Progenitor cell of endocrine pancreas (in vitro differentiated cells): ENCODE measurements at places on chromosomes 6 and 20. TPM values are rescaled to one million over a fixed set of nuclear protein-coding genes. Genes with fewer than 3 reads are reported as not detected.

DNA sequence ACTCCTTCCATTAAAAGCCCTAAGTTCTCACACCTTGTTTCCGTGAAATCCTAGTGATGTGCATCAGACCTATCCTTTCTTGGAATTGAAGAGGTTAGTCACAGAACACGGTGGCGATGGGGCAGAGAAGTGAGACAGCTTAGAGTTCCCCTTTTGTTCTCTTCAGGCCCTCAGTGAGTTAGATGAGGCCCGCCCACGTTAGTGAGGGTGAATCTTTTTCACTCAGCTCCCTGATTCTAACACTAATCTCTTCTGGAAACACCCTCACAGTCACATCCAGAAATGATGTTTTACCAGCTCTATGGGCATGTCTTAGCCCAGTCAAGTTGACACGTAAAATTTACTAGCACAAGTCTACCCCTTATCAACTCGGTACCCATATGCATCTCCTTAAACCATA is 172.7 kb upstream of the NOX3 start:
- H3K36me3 ChIP-seq, result no peaks in the 10 kb centered on the region
- H3K27me3 ChIP-seq, result no peaks in the 10 kb centered on the region
- H3K27ac ChIP-seq, result no peak overlapping the region
- no peak for DNase-seq
- peaks cover 11% of the 10 kb centered on the region for H3K4me1 ChIP-seq

The GPR6 gene
- not detected in 2 replicates for total RNA-seq

GRCh38 chr6:110950440-110950839 is 8.1 kb upstream of the GTF3C6 start:
- H3K36me3 ChIP-seq, result no peaks in the 10 kb centered on the region
- H3K4me1 ChIP-seq, result peaks cover 29% of the 10 kb centered on the region
- no peaks in the 10 kb centered on the region for H3K27me3 ChIP-seq
- no peak for DNase-seq
- H3K27ac ChIP-seq, result no peak overlapping the region
- H3K4me3 ChIP-seq, result no peak overlapping the region

DNA sequence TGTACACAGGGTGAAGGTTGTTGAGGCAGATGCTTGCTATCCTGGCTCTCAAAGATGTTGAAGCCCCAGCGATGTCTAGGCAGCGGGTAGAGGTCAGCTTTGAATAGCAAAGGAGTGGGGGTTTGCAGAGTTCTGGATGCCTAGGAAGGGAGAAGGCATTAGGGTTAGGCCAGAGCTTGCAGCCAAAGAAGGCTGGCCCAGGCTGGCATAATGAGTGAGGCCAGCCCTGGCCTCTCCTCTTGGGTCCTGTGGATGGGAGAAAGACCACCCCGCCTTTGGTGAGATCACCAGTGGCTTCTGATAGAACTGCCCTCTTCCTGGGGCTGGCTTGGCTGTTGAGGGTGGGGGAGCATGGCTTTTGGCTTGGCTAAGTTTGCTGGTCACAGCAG is 406 bp upstream of the WFDC5 start:
- no peaks in the 10 kb centered on the region for H3K4me1 ChIP-seq
- H3K27me3 ChIP-seq, result peaks cover 20% of the 10 kb centered on the region
- no peak for DNase-seq
- no peak overlapping the region for H3K4me3 ChIP-seq
- H3K36me3 ChIP-seq, result no peaks in the 10 kb centered on the region
- no peak overlapping the region for H3K27ac ChIP-seq

DNA sequence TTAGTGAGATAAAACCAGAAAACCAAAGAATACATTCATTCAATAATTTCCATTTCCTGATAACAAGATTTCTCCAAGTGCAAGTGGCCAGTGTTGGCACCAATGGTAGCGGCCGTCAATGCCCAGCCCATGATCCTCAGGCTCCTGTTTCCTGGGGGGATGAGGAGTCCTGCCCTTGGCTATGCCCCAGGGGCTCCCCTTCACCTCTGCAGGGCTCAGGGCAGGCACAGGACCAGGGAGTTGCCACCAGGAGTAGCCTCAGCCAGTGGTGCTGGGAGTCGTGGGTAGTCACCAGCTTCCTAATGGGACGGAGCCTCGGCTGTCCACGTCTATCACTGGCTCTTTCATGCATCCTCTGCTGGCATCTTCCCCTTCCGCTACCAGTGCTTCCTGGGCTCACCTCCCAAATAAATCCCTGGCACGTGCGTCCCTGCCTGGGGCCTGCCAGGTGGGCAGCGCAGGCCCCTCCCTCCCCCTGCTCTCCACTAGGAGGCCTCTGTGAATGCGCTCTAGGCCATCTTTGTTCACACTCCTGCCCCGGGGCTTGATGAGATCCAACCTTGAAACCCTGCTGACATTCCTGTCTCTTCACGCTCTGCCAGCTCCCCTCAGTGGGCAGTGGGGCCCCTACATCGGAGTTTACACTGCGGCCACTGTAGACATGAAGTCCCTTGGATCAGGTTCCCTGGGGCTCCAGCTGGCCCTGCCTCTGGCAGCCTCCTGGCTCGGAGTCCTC is 215.7 kb downstream of the SYNDIG1 start:
- no peaks in the 10 kb centered on the region for H3K36me3 ChIP-seq
- no peak overlapping the region for H3K4me3 ChIP-seq
- peaks cover 3% of the 10 kb centered on the region for H3K27me3 ChIP-seq
- H3K4me1 ChIP-seq, result no peaks in the 10 kb centered on the region
- no peak for DNase-seq
- H3K27ac ChIP-seq, result no peak overlapping the region

- H3K4me3 ChIP-seq, result no peak overlapping the region
- no peaks in the 10 kb centered on the region for H3K27me3 ChIP-seq
- peaks cover 6% of the 10 kb centered on the region for H3K4me1 ChIP-seq
- no peak for DNase-seq
- no peaks in the 10 kb centered on the region for H3K36me3 ChIP-seq
These were observed 317.2 kb upstream of the CDYL start for GRCh38 chr6:4459032-4459431.

The TMEM200A gene
- 13.0 and 13.6 TPM in 2 replicates for total RNA-seq

The MYO6 gene
- total RNA-seq, result 105 and 110 TPM in 2 replicates

DNA sequence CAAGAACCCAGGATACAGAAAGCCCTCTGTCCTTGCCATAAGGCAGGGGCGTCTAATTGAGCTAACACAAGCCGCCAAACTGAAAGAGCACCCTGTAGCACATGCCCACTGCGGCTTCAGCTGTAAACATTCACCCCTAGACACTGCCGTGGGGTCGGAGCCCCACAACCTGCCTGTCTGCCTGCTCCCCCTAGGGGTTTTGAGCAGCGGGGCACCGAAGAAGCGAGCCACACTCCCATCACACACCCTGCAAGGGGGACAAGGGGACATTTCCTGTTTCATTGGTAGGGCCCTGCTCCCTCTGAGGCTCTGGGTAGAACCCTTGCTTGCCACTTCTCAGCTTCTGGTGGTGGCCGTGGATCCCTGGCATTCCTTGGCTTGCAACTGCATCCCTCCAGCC is 45.2 kb upstream of the BCLAF1 start:
- no peaks in the 10 kb centered on the region for H3K27me3 ChIP-seq
- H3K4me1 ChIP-seq, result peaks cover 4% of the 10 kb centered on the region
- H3K4me3 ChIP-seq, result no peak overlapping the region
- DNase-seq, result no peak

- H3K4me1 ChIP-seq, result no peaks in the 10 kb centered on the region
- no peak overlapping the region for H3K27ac ChIP-seq
- H3K36me3 ChIP-seq, result no peaks in the 10 kb centered on the region
- DNase-seq, result no peak
- no peaks in the 10 kb centered on the region for H3K27me3 ChIP-seq
These were observed 298.1 kb downstream of the LAMA2 start for GRCh38 chr6:129181001-129181400.

DNA sequence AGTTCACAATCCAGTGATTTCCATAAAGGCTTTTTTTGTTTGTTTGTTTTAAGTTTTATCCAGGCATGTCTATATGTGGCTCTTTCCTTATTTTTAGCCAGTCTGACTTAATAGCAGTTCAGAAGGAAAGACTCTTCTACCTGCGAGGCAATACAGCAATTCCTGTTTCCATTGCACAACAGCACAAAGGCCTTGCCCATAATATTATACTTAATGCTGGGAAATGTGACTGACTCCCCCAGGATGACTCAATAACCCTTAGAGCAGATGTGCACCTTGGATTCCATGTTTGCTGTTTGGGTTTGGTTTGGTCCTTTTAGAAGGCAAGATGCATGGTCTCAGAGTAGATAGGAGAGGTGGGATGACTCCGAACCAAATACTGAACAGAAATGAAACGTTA is 184.1 kb downstream of the MTFR2 start:
- no peak for DNase-seq
- H3K4me1 ChIP-seq, result peaks cover 13% of the 10 kb centered on the region
- no peak overlapping the region for H3K27ac ChIP-seq
- H3K4me3 ChIP-seq, result no peak overlapping the region
- H3K27me3 ChIP-seq, result peaks cover 3% of the 10 kb centered on the region

- peak within 1 kb of the TSS; percentile 23 for H3K27ac ChIP-seq
- H3K4me1 ChIP-seq, result peaks cover 45% of the 10 kb centered on the region
- peak; percentile 35 for DNase-seq
- H3K27me3 ChIP-seq, result peaks cover 82% of the 10 kb centered on the region
These were observed at the start of gene COL12A1 for GRCh38 chr6:75205776-75206575. Gene COL12A1, minus strand, starts transcription at chr6:75206053. Its CDS starts 3,261 bp downstream, at chr6:75202792.

The SLC22A2 gene
- not detected in 2 replicates for total RNA-seq

GRCh38 chr6:35258858-35259193 is 709 bp upstream of the ZNF76 start:
- peaks cover 27% of the 10 kb centered on the region for H3K4me1 ChIP-seq
- H3K27ac ChIP-seq, result peak overlapping the region; percentile 99
- H3K4me3 ChIP-seq, result peak overlapping the region; percentile 98

GRCh38 chr6:107509506-107509905 is 19.6 kb downstream of the SOBP start:
- H3K27me3 ChIP-seq, result no peaks in the 10 kb centered on the region
- H3K4me1 ChIP-seq, result peaks cover 5% of the 10 kb centered on the region
- no peak for DNase-seq
- H3K4me3 ChIP-seq, result no peak overlapping the region
- peaks cover 18% of the 10 kb centered on the region for H3K36me3 ChIP-seq

The ADGB gene
- total RNA-seq, result 0.04 TPM in 1 of 2 replicates, not detected in the other

DNA sequence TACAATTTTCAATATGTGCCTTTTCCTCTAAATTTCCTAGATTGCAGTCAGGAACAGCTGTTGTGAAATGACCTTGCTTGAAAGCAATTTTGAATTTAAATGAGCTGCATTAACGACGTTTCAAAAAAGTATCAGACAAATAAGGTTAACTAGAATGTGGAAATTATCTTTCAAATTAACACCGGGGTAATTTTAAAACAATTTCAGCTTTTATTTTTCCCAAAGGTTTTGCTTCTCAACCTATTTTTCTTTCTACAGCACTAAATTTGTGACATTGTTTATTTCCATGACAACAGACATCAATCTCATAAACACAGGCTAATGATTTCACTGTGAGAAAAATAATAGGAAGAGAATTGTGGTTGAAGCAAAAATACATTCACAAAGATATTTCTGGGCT is 38.5 kb downstream of the COL12A1 start:
- H3K27ac ChIP-seq, result no peak overlapping the region
- H3K36me3 ChIP-seq, result no peaks in the 10 kb centered on the region

GRCh38 chr6:74932232-74932888 is 273.5 kb downstream of the COL12A1 start:
- no peaks in the 10 kb centered on the region for H3K27me3 ChIP-seq
- DNase-seq, result no peak
- H3K4me1 ChIP-seq, result peaks cover 6% of the 10 kb centered on the region
- no peak overlapping the region for H3K4me3 ChIP-seq
- no peak overlapping the region for H3K27ac ChIP-seq
- no peaks in the 10 kb centered on the region for H3K36me3 ChIP-seq

The PARD6B gene
- 29.7 and 32.9 TPM in 2 replicates for total RNA-seq

GRCh38 chr6:169618526-169619490 is 83.0 kb downstream of the WDR27 start:
- peaks cover 22% of the 10 kb centered on the region for H3K4me1 ChIP-seq
- peaks cover 12% of the 10 kb centered on the region for H3K36me3 ChIP-seq
- H3K27me3 ChIP-seq, result no peaks in the 10 kb centered on the region
- H3K4me3 ChIP-seq, result no peak overlapping the region

GRCh38 chr6:25987845-25988244 is 25.2 kb downstream of the TRIM38 start:
- peaks cover 2% of the 10 kb centered on the region for H3K36me3 ChIP-seq
- no peak overlapping the region for H3K4me3 ChIP-seq
- no peaks in the 10 kb centered on the region for H3K4me1 ChIP-seq
- no peaks in the 10 kb centered on the region for H3K27me3 ChIP-seq

The OR2H1 gene
- not detected in 2 replicates for total RNA-seq

DNA sequence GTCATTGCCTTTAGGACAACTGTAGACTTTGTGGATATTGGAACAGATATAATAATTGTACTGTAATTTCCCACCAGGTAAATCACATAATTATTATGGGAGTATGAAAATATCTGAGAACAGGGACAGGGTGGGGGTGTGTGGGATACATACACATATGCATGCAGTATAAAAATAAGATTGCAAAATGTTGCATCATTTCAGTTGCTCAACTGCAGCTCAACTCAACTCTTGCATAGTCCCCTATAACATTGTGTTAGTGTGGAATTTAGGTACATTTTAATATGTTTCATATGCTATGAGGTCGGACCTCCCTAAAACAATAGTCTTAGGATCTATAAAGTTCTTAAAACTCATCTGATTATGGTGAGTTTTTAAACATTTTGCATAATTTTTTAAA is 275.0 kb upstream of the FLRT3 start:
- peaks cover 15% of the 10 kb centered on the region for H3K4me1 ChIP-seq
- no peak for DNase-seq
- H3K27ac ChIP-seq, result no peak overlapping the region
- H3K27me3 ChIP-seq, result no peaks in the 10 kb centered on the region
- no peak overlapping the region for H3K4me3 ChIP-seq
- H3K36me3 ChIP-seq, result no peaks in the 10 kb centered on the region
